ENCODE measurements at places on chromosomes 2 and 18. TPM values are rescaled to one million over a fixed set of nuclear protein-coding genes. Genes with fewer than 3 reads are reported as not detected.
A peak's percentile ranks its signal among the peaks of the same experiment; 100 is the strongest.

GRCh38 chr18:8424917-8425725, 184.1 kb upstream of the RAB12 start:
- H3K4me1 ChIP-seq: no peaks in the 10 kb centered on the region
- no peaks in the 10 kb centered on the region for H3K36me3 ChIP-seq
- H3K27me3 ChIP-seq: no peaks in the 10 kb centered on the region
- no peak for DNase-seq
- no peak overlapping the region for H3K27ac ChIP-seq
- no peak overlapping the region for H3K4me3 ChIP-seq

Gene DNER
- total RNA-seq: not detected

DNA sequence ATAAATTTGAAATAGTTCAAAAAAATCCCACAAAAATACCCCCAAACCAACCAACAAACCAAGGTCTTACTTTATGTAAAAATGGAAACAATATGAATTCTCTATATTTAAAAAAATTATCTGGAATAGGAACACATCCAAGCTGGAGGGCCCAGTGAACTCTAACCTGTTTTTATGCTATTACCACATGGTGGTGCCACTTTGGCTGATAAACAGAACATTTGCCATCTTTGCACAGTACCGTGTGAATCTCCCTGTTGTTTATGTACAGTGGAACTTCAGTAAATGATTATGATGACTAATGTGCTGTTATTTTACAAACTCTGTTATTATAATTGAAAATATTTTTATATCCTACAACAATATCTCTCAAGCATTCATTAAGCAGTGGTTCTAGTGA, 145.3 kb upstream of the SMAD7 start:
- peaks cover 14% of the 10 kb centered on the region for H3K4me1 ChIP-seq
- no peaks in the 10 kb centered on the region for H3K36me3 ChIP-seq
- DNase-seq: no peak
- no peak overlapping the region for H3K27ac ChIP-seq
- H3K4me3 ChIP-seq: no peak overlapping the region

DNA sequence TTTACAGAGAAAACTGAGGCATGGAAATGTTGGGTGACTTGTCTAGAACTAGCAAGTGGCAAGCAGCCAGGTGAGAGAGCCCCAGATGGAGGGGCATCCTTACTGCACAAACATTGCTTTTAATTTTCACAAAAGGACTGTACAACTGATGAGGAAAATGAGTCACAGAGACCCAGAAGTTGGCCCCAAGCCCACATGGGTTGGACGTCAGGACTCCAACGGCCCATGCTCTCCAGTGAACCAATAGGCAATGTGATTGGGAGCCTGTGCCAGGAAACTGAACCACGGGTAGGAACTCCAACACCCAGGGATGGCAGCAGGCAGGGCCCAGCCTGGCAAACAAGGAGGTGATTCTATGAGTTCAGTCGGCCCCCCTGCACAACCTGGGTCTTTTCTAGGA, 50.8 kb downstream of the PID1 start:
- no peaks in the 10 kb centered on the region for H3K36me3 ChIP-seq
- H3K27ac ChIP-seq: no peak overlapping the region
- H3K4me1 ChIP-seq: no peaks in the 10 kb centered on the region

DNA sequence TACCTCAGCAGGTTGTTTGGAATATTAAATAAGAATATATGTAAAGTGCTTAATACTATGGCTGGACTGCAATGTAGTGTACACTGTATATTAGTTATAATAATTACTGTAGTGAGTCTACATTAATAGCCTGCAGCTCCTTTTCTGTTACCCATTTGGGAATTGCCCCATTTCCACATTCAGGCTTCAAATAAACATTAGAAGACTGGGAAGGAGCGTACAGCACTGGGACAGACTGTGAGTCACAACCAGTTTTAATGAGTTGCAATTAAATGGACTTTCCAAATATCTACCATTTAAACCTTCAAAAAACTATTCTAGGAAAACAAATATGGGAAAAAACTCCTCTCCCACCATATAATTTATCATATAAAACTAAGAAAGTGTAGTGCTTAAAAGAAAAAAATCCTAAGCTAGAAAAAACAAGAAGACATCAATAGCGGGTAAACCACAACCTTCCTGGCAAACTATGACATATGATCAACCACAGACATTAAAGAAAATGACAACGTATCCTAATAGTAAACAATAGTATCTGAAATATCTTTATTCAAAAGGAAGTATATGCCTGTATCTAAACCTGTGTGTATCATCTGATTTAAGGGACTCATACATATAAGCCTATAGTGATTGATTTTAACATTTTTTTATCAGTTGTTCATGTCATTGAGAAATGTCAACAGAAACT, 86.1 kb downstream of the TRIP12 start:
- no peak for DNase-seq
- H3K27me3 ChIP-seq: no peaks in the 10 kb centered on the region
- no peaks in the 10 kb centered on the region for H3K36me3 ChIP-seq
- H3K27ac ChIP-seq: no peak overlapping the region
- no peak overlapping the region for H3K4me3 ChIP-seq

Gene CROCC2
- total RNA-seq: not detected

DNA sequence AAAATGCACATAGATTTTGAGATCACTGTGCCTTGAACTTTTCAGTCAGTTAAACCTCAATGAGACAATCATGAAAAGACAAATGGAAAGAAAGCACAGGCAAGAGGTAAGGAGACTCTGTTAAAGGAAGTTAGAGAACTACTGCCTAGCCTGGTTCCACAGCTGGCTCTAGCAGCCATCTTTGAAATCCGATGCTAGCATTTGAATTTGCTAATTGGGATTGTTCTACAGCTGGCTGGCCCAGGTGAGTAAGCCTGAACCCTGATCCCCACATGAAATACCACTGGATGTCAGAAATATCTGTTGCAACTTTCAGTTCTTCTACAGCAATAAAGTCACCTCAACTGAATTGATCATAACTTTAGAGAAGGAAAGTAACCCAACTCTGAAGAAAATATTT, 315.2 kb upstream of the CHAC2 start:
- H3K27ac ChIP-seq: no peak overlapping the region
- H3K4me1 ChIP-seq: no peaks in the 10 kb centered on the region
- H3K27me3 ChIP-seq: no peaks in the 10 kb centered on the region
- no peak for DNase-seq

Gene EFEMP1
- total RNA-seq: not detected

Gene GALR1
- not detected for total RNA-seq

Gene POTEI
- total RNA-seq: 7.0 TPM

DNA sequence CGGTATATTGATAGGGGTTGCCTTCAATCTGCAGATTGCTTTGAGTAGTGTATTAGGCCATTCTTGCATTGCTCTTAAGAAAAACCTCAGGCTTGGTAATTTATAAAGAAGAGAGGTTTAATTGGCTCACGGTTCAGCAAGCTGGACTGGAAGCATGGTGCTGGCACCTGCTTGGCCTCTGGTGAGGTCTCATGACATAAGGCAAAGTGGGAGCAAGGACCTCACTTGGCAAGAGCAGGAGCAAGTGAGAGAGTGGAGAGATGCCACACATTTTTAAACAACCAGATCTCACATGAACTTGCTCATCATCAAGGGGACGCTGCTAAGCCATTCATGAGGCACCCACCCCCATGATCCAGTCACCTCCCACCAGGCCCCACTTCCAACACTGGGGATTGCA, 4.9 kb downstream of the MAP3K2 start:
- peaks cover 14% of the 10 kb centered on the region for H3K4me1 ChIP-seq
- H3K36me3 ChIP-seq: no peaks in the 10 kb centered on the region
- no peak for DNase-seq
- H3K27ac ChIP-seq: no peak overlapping the region
- no peak overlapping the region for H3K4me3 ChIP-seq

Gene CFAP53
- total RNA-seq: 0.23 TPM

- DNase-seq: no peak
- H3K36me3 ChIP-seq: no peaks in the 10 kb centered on the region
- H3K4me1 ChIP-seq: no peaks in the 10 kb centered on the region
- H3K27me3 ChIP-seq: no peaks in the 10 kb centered on the region
- no peak overlapping the region for H3K27ac ChIP-seq
Observed at GRCh38 chr2:240590681-240591111, 4.2 kb downstream of the CAPN10 start.

- H3K27ac ChIP-seq: no peak overlapping the region
- H3K4me1 ChIP-seq: peaks cover 23% of the 10 kb centered on the region
- H3K4me3 ChIP-seq: peak overlapping the region; percentile 46
- H3K27me3 ChIP-seq: no peaks in the 10 kb centered on the region
- H3K36me3 ChIP-seq: no peaks in the 10 kb centered on the region
- DNase-seq: peak; percentile 62
Observed at GRCh38 chr2:240452462-240453256, 17.2 kb downstream of the GPC1 start.

Gene SPIRE1
- 9.2 TPM for total RNA-seq

- H3K27ac ChIP-seq: no peak overlapping the region
- H3K4me3 ChIP-seq: no peak overlapping the region
- H3K27me3 ChIP-seq: no peaks in the 10 kb centered on the region
- H3K4me1 ChIP-seq: peaks cover 6% of the 10 kb centered on the region
- DNase-seq: no peak
- no peaks in the 10 kb centered on the region for H3K36me3 ChIP-seq
Observed at GRCh38 chr2:171798156-171798820, 95.8 kb downstream of the SLC25A12 start.

GRCh38 chr18:77234504-77235365, 14.9 kb upstream of the GALR1 start:
- H3K4me1 ChIP-seq: no peaks in the 10 kb centered on the region
- no peaks in the 10 kb centered on the region for H3K36me3 ChIP-seq
- no peaks in the 10 kb centered on the region for H3K27me3 ChIP-seq
- no peak for DNase-seq

- H3K36me3 ChIP-seq: no peaks in the 10 kb centered on the region
- no peaks in the 10 kb centered on the region for H3K27me3 ChIP-seq
- H3K4me1 ChIP-seq: no peaks in the 10 kb centered on the region
- no peak for DNase-seq
- H3K27ac ChIP-seq: no peak overlapping the region
Observed at GRCh38 chr2:162265666-162266459, 22.6 kb upstream of the FAP start.

DNA sequence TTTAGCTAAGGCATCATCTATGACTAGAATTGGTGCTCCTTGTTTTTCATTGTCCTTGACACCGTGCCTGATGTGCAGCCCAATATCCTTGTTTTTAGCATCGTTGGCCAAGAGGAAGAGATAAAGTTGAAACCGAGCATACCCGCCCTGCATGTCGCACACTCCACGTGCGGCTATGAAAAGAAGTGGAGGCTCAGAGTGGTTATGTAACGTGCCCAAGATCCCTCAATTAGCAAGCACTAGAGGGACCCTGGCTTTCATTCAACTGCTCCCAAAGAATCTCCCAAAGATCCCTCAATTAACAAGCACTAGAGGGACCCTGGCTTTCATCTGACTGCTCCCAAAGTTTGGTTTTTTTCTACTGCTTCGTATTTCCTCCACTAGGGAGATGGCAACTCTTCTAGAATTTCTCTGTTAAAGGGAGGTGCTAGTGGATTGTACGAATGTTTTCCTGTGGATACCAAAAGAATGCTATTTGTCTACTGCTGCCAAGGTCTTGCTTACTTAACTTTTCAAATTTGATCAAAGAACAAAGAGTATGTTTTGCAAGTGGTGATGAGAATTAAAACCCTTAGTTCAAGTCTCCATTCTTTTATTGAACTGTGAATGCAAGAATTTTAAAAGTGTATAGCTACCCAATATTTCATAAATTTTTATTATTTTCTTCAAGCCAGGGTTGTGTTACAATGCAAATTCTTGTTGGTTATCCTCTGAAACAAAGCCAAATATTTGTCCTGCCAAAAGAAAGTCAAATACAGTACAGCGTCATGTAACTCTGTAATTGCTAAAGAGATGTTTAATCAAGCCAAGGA, 92.1 kb downstream of the AOX1 start:
- no peak for DNase-seq
- H3K36me3 ChIP-seq: no peaks in the 10 kb centered on the region
- no peak overlapping the region for H3K27ac ChIP-seq
- H3K4me3 ChIP-seq: no peak overlapping the region
- no peaks in the 10 kb centered on the region for H3K4me1 ChIP-seq
- H3K27me3 ChIP-seq: no peaks in the 10 kb centered on the region

Gene PPP1R1C
- total RNA-seq: 2.8 TPM
